ENCODE measurements at places on chromosomes 5 and 9. TPM values are rescaled to one million over a fixed set of nuclear protein-coding genes. Genes with fewer than 3 reads are reported as not detected.

The CEL gene
- total RNA-seq: 4.1 TPM

The TUSC1 gene
- not detected for total RNA-seq

The OXCT1 gene
- 68.4 TPM for total RNA-seq

The INSL4 gene
- total RNA-seq: not detected

The SLC34A3 gene
- total RNA-seq: not detected

The KIF12 gene
- total RNA-seq: not detected

The PALM2AKAP2 gene
- not detected for total RNA-seq

The IFNA2 gene
- total RNA-seq: not detected

The ACTBL2 gene
- not detected for total RNA-seq

The EIF4E1B gene
- total RNA-seq: not detected

The OTP gene
- 8.4 TPM for total RNA-seq

The AGXT2 gene
- total RNA-seq: not detected

The PDCD1LG2 gene
- total RNA-seq: 1.9 TPM

The ST6GALNAC4 gene
- total RNA-seq: 56.1 TPM

The CD74 gene
- total RNA-seq: 4,973 TPM

The WWC1 gene
- 5.3 TPM for total RNA-seq

The GPR150 gene
- total RNA-seq: 1.3 TPM

The SLC46A2 gene
- total RNA-seq: not detected

The ISCA1 gene
- total RNA-seq: 14.7 TPM

The PROB1 gene
- total RNA-seq: 6.5 TPM

The OCLN gene
- total RNA-seq: 26.6 TPM

The SLC23A1 gene
- 4.1 TPM for total RNA-seq

The PHYHD1 gene
- total RNA-seq: not detected

The ARHGEF28 gene
- total RNA-seq: 0.19 TPM

The TMEM8B gene
- 7.6 TPM for total RNA-seq

The GABRA1 gene
- total RNA-seq: not detected

The ZNF462 gene
- 3.2 TPM for total RNA-seq

All from GM12878 (cell line).